BE2C (cell line): ENCODE measurements at places on chromosomes 13 and 19.

- DNase-seq = no peak
These were observed 639 bp downstream of the STARD13 start for GRCh38 chr13:33284916-33285315.

GRCh38 chr13:28496188-28496564 lies 1.2 kb upstream of the FLT1 start:
- no peak for DNase-seq

DNA sequence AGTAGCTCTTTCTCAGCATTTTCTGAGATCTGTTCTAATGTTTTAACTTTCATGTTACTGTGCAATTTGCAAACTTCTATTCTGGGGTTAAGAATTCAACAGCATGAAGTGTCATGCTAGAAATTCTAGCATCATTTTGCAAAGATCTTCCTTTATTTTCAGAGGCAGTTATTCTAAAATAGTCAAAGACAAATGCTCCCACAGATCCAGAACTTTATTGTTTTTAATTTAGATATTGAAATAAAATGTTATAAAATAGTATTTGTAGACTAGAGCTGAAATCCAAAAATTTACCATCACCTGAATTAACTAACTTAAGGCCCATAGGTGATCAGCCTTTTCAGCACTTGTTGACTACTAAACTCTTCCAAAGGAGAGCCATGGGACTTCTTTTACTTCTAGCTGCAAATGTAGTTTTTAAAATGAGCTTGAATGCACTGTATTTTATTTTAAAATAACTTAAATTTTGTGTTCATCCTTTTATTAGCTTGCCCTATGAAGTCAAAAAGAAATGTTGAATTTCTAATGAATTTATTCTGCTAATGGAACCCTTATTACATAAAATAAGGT lies 3.2 kb downstream of the MAB21L1 start:
- no peak for DNase-seq

- DNase-seq = no peak
These were observed 7.5 kb downstream of the KPNA3 start for GRCh38 chr13:49784886-49785570.

DNA sequence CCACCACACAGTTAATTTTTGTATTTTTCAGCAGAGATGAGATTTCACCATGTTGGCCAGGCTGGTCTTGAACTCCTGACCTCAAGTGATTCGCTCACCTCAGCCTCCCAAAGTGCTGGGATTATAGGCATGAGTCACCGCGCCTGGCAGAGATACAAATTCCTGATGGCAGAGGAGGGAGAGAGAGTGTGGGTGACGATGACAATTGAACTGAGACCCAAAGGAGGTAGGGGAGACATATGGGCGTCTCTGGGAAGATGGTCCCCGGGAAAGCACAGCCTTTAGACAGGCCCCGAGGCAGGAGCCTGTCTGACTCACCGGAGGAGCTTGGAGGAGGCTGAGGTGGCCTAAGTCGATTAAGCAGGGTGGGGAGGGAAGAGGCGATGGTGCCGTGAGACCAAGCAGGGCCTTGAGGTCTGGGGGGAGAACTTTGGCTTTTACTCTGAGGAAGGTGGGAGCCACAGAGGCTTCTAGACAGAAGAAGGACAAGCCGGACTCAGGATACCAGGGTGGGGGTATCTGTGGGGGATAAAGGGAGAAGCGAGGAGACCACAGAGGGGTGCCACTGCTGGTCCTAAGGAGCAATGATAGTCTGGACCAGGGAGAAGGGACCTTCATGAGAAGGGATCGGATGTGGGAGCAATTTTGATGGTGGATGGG lies 38.2 kb downstream of the ARRDC2 start:
- DNase-seq = no peak

GRCh38 chr19:10259162-10259905 lies 7.3 kb downstream of the MRPL4 start:
- peak; percentile 96 for DNase-seq

- DNase-seq = no peak
These were observed 53.5 kb upstream of the ALOX5AP start for GRCh38 chr13:30681843-30682242.

DNA sequence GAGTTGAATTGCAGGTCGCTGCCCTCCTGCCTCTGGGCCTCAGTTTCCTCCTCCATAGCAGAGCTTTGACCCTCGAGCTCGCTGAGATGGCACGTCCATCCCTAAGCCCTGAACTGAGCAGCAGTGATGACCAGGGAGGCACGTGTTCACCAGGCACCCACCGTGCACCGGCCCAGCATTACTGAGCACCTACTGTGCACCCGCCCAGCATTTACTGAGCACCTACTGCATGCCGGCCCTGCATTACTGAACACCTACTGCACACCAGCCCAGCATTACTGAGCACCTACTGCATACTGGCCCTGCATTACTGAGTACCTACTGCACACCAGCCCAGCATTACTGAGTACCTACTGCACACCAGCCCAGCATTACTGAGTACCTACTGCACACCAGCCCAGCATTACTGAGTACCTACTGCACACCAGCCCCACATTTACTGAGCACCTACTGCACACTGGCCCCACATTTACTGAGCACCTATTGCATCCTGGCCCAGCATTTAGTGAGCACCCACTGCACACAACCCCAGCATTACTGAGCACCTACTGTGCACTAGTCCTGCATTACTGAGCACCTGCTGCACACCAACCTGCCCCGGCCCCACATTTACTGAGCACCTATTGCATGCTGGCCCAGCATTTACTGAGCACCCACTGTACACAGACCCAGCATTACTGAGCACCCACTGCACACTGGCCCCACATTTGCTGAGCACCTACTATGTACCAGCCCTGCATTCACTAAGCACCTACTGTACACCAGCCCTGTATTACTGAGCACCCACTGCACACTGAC lies 6.3 kb downstream of the TPGS1 start:
- no peak for DNase-seq
